Brain microvascular endothelial cell (primary cell): ENCODE measurements at places on chromosomes 5 and 9.
A peak's percentile ranks its signal among the peaks of the same experiment; 100 is the strongest.

- no peak for DNase-seq
Observed at GRCh38 chr5:103364074-103364473, 105.5 kb downstream of the MACIR start.

DNA sequence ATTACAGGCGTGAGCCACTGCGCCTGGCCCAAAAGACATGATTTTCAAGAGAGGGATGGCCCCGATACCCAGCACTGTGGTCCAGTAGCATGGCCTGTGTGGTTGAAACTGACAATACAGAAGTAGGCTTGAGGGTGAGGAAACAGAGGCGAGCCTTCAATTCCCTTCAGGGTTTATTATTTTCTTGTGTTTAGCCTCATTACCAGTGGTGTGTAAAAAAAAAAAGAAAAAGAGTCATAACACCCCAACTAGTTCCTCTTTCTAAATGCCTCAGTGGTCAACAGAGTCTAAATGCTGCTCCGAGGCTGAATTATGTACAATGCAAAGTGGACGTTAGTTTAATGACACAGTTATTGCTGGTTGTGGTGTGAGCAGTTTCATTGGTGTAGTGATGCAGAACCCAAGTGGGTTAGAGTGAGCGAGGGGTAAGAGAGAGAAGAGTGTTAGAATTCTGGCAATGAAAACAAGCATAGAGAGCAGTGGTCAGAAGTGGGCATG is 58.8 kb downstream of the SNX30 start:
- DNase-seq = no peak

- DNase-seq = peak; percentile 81
Observed at GRCh38 chr9:130107234-130107861, 53.6 kb downstream of the GPR107 start.

GRCh38 chr5:38562444-38563210 is 6.2 kb upstream of the LIFR start:
- no peak for DNase-seq

- DNase-seq = no peak
Observed at GRCh38 chr9:114006155-114006550, 71.9 kb downstream of the AMBP start.

DNA sequence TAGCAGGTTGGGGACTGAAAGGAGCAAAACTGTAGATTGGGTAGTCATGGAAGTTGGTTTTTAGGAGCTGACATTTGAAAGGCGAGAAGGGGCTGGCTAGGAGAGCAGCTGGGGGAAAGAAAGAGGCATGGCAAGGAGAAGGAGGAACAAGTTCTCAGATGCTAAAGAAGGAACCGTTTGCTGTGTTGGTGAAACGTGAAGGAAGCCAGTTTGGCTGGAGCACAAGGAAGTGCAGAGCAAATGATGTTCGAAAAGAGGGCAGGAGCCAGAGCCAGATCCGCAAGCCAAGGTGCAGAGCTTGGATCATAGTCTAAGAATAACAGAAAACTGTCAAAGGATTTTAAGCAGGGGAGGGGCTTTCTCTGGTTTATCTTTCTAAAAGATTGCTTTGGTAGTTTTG is 276.6 kb downstream of the ASTN2 start:
- DNase-seq = no peak

DNA sequence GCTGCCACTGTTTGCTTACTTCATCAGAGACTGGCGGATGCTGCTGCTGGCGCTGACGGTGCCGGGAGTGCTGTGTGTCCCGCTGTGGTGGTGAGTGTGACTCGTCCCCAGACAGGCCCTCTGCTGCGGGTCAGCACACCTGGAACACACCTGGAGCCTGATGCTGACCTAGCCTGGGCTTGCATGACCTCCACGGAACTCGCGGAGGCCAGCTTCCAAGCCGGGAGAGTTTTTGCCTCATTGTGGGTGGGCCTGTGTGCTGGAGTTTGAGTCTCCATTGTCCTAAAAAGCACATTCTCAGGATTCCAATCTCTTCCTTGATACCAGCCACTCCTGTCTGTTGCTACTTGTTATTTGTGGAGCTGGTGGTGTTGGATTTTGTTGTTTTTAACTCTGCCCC is 28.1 kb downstream of the SLC22A4 start:
- no peak for DNase-seq

GRCh38 chr9:121232251-121232650 is 30.6 kb upstream of the RAB14 start:
- DNase-seq = no peak

DNA sequence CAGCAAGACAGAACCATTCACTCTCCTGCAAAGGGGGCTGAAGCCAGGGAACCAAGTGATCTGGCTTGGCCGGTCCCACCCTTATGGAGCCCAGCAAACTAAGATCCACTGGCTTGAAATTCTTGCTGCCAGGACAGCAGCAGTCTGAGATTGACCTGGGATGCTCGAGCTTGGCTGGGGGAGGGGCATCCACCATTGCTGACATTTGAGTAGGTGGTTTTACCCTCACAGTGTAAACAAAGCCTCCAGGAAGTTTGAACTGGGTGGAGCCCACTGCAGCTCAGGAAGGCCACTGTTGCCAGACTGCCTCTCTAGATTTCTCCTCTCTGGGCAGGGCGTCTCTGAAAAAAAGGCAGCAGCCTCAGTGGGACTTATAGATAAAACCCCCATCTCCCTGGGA is 60.5 kb downstream of the TNFSF8 start:
- no peak for DNase-seq

DNA sequence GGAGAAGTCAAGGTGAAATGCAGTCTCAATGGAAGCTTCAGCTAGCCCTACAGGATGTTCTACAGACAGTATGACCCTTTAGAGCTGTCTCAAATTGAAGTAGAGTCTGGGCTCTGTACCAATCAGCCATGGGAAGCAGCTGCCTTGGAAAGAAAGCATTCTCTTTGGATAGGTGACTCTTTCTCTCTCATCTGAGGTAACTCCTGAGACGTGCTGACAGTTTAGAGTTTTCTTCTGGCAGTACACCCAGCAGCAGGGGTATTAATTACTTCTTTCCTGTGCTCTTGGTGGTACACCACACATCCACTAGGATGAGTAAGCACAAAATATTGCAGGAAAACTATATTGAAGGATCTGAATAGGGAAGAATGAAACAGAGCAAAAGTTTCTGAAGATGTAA is 329.6 kb upstream of the RGMB start:
- no peak for DNase-seq

- DNase-seq = peak; percentile 48
Observed at GRCh38 chr9:87546704-87547103, 49.0 kb downstream of the DAPK1 start.

- DNase-seq = no peak
Observed at GRCh38 chr5:17425385-17426070, 72.5 kb upstream of the TAF11L2 start.

DNA sequence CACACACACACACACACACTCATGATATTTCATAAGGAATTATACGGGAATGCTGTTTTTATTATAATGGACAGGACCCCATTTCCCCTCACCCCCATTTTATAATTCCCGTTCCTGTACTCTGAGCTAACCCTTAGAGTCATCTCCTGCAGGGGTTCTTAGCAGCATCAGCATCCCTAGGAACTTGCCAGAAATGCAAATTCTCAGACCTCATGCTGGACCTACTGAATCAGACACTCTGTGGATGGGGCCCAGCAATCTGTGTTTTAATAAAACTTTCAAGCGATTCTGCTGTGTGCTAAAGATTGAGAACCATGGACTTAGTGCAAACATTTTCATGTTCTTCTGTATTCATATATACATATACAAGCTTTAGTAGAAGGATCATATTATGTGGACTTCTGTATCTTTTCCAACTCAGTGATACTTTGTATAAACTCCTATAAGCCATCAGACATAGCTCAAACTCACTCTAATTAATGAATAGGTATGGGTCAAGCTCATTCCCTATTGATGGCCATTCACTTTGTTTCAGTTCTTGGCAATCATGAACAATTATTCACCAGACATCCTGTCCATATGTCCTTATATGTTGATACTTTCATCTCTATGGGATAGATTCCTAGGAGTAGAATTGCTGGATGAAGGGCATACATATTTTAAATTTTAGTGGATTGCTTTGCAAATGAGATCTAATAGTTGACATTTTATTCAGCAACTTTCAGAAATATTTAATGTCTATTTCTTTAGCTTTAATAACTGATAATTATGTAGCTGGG is 65.5 kb downstream of the ARHGEF28 start:
- DNase-seq = no peak
